ENCODE measurements at places on chromosomes 3 and 15.

DNA sequence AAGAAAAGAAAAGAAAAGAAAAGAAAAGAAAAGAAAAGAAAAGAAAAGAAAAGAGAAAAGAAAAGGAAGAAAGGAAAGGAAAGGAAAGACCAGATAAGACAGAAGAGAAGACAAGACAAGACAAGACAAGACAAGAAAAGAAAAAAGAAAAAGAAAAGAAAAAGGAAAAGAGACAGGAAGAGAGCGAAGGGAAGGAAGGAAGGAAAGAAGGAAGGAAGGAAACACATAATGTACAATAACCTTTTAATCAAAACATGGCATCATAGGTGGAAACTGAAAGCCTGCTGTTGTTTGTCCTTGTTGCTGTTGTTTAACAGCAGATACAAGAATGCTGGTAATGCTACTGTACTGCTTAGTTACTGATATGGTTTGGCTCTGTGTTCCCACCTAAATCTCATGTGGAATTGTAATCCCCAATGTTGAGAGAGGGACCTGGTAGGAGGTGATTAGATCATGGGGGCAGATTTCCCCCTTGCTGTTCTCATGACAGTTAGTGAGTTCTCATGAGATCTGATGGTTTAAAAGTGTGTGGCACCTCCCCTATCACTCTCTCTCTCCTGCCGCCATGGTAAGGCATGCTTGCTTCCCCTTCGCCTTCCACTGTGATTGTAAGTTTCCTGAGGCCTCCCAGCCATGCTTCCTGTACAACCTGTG lies 67.3 kb downstream of the MCF2L2 start:
- DNase-seq: no peak

DNA sequence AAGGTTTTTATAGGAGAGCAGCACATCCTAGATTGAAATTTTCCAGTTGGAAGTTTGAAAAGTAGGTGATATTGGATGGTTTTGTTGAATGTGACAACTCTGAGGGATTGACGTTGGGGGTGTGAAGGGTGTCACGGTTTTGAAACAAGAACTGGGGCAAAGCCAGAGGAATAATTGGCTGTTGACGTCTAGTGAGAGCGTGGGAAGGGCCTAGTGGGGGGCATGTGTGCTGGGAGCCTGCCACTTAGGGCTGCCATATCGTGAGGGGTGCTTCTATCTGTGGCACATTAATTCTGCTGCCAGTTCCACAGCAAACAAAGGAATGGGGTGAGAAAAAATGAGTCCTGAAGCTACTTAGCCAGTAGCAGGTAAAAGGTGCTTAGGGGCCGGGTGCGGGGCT lies 129.4 kb downstream of the LRIG1 start:
- no peak for DNase-seq

GRCh38 chr15:64894395-64895056 lies 17.2 kb upstream of the ANKDD1A start:
- peak; percentile 70 for DNase-seq

DNA sequence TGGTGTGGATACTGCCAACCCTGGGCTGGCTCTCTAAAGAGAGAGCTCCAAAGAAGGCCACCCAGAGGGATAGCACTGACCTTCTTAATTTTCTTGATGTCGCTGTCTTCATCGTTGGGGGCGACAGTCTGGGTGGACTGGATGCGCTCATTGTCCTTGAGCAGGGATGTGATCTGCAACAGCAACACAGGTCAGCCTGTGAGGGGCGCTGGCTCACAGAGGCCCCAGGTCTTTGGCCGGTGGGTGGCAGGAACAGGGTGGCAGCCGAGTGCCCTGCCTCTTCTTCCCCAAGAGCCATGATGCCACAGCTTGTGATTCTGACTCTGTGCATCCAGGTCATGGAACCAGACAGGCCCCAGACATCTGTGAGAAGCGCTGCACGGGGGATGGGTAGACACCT lies 41.2 kb downstream of the RASGRF1 start:
- DNase-seq: no peak

DNA sequence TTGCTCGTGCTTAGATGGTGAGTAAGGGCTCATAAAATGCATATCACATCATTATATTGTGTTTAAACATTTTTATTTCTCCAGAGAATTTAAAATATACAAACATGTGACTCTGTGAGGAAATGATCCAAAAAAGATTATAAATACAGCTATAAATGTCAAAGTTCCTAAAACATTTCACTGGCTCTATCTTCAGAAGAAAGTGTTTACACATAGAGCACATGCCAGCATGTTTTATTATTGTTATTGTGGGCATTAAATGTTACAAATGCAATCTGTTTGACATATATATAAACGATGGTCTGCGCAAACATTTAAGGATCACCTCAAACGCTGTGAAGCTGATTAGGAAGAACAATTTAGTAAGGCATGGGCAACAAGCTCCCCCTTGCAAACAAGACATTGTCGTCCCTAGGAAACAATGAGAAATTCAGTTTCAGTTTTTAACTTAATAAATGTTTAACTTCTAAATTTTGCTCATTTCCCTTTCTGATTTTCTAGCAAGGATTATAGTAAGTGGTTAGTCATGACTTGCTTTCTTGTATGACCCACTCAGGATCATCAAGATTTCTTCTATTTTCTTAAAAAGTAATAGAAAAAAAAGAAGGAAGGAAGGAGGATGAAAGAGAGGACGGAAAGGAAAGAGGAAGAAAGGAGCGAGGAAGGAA lies 207.5 kb downstream of the SATB1 start:
- no peak for DNase-seq

GRCh38 chr3:131688370-131688769 lies 185.6 kb upstream of the MRPL3 start:
- no peak for DNase-seq

GRCh38 chr3:106425026-106425425 lies 556.2 kb upstream of the CBLB start:
- no peak for DNase-seq

- no peak for DNase-seq
Observed at GRCh38 chr3:144763878-144764454, 792.3 kb downstream of the DIPK2A start.

DNA sequence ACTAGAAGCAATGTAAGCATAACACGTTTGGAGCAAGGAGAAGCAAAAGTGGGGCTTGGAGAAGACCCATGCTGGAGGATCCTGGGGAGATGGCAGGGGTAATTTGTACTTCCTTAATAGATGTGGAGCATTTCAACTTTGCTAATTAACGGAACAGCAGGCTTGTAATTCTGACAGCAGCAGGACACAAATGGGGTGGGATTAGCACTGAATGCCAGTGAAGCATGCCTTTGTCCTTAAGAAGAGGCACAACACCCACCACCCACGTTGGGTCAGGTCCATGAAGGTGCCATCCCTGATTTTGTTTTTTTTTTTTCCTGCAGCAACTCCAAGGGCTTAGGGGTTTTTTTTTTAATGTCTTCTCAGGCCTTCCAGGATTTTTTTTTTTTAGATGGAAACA lies 231.9 kb upstream of the ROPN1 start:
- DNase-seq: no peak

DNA sequence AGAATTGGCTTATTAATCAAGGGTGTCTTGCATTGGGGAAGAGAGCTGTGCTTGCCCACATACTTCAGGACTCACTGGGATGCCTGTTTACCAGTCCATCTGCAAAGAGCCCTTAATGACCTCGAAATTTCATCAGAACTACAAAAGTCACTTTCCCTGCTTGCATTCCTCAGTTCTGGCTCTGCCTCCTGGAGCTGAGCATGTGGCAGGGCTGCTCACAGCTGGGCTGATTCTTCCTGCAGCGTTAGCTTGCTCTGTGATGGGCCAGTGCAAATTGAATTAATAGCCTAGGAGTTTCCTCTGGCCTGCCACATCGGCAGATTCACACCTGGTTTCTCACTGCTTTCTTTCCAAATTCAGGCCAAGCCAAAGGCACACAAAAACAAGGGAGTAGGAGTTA lies 108.9 kb downstream of the DUT start:
- no peak for DNase-seq

- DNase-seq: no peak
Observed at GRCh38 chr15:61083081-61083787, 145.9 kb downstream of the RORA start.

GRCh38 chr15:78923480-78924360 lies 21.1 kb downstream of the CTSH start:
- no peak for DNase-seq

DNA sequence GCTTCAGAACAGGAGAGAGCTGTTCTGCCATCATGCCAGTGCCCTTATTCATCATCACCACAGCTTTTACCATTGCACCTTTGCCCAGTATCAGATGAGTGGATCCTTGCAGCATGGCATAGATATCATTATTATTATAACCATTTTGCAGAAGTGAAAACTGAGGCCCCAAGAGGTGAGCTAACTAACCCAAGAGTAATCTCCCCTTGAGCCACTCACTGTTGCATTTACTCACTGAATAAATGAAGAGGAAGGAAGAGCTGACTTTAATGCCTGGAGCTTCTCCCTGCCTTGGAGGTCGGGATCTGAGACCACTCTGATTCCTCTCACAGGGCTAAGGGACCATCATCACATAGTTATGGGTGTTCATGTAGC lies 32.0 kb downstream of the HRH1 start:
- no peak for DNase-seq

GRCh38 chr3:179563271-179563783 lies 601 bp downstream of the ACTL6A start:
- peak; percentile 36 for DNase-seq

DNA sequence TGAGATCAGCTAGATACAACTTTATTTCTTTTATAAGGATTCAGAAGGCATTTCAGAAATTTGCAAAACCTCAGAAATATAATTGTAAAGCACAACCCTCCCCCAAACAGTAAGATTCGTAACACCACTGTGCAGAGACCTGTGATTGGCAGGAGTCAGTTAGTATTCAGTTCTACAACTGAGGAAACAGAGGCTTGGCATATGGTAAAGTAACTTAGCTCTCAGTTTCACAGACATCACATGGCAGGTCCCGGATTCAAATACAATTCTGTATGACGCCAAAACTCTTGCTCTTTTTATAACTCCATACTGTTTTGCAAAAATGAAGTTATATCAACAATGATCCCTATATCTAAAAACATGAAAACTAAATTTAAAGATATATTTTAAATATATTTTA lies 225.6 kb upstream of the LMCD1 start:
- no peak for DNase-seq

GRCh38 chr15:99729920-99730319 lies 3.3 kb downstream of the LYSMD4 start:
- no peak for DNase-seq

GRCh38 chr3:131796111-131796510 lies 238.7 kb downstream of the CPNE4 start:
- DNase-seq: no peak

DNA sequence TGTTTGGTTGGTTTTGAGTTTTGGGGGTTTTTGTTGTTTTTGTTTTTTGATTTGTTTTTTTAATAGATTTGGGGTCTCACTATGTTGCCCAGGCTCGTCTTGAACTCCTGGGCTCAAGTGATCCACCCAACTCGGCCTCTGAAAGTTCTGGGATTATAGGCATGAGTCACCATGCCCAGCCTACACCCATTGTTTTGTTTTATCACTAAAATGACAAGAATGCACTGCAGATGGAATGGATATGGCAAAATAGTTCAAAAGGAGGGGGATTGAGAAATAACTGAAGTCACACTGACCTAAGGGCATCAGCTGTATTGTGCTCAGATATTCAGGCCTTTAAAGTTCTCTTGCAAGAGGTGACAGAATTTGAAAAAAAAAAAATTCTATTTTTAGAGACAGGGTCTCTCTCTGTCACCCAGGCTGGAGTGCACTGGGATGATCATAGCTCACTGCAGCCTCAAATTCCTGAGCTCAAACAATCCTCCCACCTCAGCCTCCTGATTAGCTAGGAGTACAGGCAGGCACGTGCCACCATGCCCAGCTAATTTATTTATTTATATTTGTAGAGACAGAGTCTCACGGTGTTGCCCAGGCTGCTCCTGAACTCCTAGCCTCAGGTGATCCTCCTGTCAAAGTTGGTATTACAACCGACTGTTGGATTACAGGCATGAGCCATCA lies 4.4 kb upstream of the RASA2 start:
- DNase-seq: no peak

DNA sequence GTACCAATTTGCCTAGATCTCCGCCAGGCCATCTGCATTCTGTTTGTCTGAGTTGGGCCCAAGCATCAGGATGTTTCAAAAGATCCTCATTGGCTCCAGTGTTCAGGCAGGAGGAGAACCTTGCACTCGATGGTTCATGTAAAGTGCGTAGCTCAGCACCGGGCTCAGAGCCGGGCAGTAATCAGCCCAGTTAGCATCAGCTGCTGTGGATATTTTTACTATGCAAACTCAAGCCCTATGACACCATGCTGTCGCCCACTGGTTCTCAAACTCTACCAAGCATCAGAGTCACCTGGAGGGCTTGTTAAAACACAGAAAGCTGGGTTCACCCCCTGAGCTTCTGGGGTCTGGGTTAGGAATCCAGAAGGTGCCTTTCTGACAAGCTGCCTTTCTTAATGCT lies 310.8 kb downstream of the SHQ1 start:
- DNase-seq: no peak

GRCh38 chr3:158830391-158830790 lies 28.5 kb downstream of the MFSD1 start:
- no peak for DNase-seq

DNA sequence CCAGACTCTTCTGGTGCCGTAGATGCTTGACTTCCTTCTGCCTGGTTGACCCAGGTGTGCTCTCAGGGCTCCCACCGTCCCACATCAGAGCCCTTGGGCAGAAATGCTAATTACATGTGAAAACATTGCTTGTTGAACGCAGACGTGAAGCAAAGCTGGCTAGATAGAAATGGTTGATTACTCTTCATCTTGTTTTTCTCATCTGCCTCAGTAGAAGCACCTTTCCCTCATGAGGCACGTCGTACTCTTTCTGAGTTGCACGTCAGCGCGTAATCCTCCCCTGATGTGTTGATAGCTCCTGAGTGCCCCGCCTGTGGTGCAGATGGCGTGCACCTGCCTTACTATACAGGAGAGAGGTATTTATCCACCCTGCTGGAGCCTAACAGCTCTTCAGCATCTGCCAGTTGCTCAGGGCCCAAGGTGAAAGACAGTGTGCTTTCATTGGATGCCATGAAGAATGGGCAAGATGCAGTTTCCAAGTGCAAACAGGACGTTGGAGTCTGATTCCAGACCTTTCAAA lies 18.1 kb downstream of the MAP6D1 start:
- no peak for DNase-seq

- DNase-seq: no peak
Observed at GRCh38 chr3:138375447-138375846, 27.1 kb downstream of the MRAS start.

DNA sequence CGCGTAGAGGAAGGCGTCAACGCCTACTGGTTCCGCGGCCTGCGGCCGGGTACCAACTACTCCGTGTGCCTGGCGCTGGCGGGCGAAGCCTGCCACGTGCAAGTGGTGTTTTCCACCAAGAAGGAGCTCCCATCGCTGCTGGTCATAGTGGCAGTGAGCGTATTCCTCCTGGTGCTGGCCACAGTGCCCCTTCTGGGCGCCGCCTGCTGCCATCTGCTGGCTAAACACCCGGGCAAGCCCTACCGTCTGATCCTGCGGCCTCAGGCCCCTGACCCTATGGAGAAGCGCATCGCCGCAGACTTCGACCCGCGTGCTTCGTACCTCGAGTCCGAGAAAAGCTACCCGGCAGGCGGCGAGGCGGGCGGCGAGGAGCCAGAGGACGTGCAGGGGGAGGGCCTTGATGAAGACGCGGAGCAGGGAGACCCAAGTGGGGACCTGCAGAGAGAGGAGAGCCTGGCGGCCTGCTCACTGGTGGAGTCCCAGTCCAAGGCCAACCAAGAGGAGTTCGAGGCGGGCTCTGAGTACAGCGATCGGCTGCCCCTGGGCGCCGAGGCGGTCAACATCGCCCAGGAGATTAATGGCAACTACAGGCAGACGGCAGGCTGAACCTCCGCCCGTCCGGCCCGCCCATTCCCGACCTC lies 4.1 kb downstream of the ISLR2 start:
- DNase-seq: no peak

- no peak for DNase-seq
Observed at GRCh38 chr3:15941958-15942357, 144.2 kb upstream of the ANKRD28 start.

GRCh38 chr15:43531018-43531670 lies 13.7 kb downstream of the MAP1A start:
- DNase-seq: no peak

Measured in activated T-cell treated with anti-CD3 and anti-CD28 coated beads for 1 hour (primary cell).